ENCODE measurements at places on chromosomes 5 and 9. TPM values are rescaled to one million over a fixed set of nuclear protein-coding genes. Genes with fewer than 3 reads are reported as not detected.

- no peak for DNase-seq
These were observed 32.4 kb downstream of the MAST4 start for GRCh38 chr5:66628561-66628960.

- DNase-seq: peak; percentile 62
These were observed 9.9 kb upstream of the FBP2 start for GRCh38 chr9:94603259-94604160.

DNA sequence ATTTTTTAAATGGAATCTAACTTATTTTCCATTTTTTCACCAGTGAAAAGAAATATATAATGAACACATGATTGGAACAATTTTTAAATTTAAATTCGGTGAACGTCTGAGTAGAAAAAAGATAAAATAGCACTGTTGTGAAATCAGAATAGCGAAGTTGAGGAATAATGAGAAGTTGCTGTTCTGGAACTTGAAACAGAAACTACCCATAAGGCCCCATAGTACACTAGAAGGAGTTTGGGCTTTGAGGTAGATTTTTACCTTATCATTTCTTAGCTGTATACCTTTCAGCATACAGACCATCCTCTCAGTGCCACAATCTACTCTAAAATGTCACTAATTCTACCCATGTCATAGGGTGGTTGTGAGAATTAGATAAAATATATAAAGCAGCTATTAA is 35.1 kb downstream of the TDRD7 start:
- DNase-seq: no peak

- DNase-seq: no peak
These were observed 120.3 kb downstream of the SYK start for GRCh38 chr9:90921969-90922368.

DNA sequence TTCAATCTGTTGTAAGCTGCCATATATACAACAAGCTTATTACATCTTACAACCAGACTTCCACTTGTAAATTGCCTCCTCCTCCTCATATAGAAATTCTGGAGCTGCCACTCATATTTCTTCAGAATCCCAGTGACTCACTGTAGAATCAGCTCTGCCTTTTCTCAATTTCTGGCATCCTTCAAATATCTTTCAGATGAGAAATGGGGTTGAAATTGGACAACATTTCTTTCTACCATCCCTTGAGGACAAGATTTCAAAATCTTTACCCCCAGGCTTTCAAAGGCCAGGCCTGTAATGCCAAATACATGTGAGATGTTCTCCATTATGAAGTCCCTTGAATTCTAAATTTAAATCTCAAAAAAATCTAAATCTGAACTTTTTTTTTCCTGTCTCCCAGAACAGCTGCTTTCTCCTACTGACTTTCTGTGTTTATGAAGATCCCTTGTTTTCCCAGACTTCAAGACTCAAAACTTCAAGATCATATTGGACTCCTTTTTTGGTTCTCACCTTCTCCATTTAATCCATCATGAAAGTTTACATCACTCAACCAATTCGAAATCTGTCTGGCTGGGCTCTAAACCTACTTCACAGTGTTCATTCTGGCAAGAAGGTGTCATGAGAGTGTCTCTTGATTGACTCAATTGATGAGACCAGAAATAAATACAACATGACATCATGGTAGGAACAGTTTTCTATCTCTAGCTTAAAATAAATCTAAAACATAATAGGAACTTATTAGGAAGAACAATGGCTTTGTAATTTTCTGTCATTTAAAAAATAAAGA is 109.8 kb downstream of the HMHB1 start:
- DNase-seq: no peak

- DNase-seq: no peak
These were observed 44.3 kb upstream of the SH3PXD2B start for GRCh38 chr5:172498431-172499129.

- DNase-seq: no peak
These were observed 710 bp downstream of the WNK2 start for GRCh38 chr9:93184432-93185265.

GRCh38 chr9:88783711-88784083 is 207.6 kb upstream of the S1PR3 start:
- DNase-seq: no peak

DNA sequence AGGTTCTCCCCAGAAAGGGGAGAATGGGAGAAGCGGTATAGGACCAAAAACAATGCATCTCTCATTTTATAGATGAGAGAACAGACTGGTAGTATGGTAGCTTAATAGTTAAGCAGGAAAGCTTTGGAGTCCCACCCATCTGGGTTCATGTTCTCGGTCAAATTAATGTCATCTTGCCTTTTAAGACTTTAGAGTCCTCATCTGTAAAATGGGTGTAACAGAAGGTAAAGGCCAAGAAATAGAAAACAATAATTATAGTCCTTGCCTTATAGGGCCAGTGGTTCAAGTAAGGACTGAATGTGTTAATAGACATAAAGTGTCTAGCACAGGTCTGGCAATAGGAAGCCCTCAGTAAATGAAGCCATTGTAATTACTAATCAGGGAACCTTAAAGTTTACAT is 16.4 kb downstream of the SMIM3 start:
- DNase-seq: no peak

GRCh38 chr9:80158554-80159170 is 586.9 kb downstream of the TLE4 start:
- no peak for DNase-seq

- DNase-seq: no peak
These were observed 112.5 kb downstream of the HMHB1 start for GRCh38 chr5:143924311-143924978.

DNA sequence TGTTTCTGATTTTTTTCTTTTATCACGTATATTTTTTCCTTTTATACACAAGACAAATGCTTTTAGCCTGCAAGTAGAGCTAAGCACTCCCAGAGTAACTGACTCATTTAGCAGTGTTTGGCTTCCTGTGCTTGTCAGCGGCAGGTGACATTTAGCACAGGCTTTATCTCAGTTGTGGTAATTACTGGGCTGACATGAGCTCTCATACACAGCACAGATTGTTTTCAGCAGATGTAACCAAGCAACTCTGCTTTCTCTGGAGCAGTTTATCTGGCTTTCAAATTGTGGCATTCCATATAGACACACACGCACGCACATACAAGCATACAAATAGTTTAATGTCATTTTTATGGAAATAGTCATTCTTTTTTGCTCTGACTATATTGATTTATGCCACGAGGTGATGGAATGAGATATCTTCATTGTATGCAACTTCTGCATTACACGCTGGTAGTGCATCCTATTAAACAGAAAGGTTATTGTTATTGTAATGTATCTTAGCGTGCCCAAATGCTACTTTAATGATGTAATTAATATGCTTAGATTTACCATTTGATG is 379.0 kb upstream of the GRAMD2B start:
- DNase-seq: no peak

The PCDHGA9 gene
- total RNA-seq: not detected

The SLIT3 gene
- not detected for total RNA-seq
